NCI-H187 (cell line): ENCODE measurements at places on chromosomes 5 and 9.

GRCh38 chr5:174920906-174921550, 196.6 kb downstream of the MSX2 start:
- no peak for DNase-seq

DNA sequence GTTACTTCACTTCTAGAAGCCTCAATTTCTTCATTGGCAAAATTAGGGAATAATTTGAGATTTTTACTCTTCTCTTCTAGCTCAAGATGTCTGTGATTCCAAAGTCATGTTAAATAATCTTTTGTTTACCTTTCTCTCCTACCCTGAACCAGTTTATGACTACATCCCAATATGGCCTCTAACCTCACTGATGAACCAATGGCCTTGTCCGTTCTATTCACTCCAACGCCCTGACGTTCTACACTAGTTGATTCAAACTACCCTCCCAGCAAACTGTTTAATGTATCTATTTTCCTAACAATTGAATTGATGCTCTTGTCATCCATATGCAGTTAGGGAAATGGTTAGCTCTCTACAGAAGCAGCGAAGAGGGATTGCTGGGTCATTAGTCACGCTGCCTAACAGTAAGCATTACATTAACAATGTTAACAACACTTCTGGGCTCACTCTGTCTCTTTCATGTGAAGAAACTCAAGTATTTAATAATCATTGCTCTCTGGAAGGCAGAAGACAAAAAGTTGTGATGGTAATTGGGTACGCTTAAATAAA, 38.0 kb downstream of the RAPGEF1 start:
- no peak for DNase-seq

DNA sequence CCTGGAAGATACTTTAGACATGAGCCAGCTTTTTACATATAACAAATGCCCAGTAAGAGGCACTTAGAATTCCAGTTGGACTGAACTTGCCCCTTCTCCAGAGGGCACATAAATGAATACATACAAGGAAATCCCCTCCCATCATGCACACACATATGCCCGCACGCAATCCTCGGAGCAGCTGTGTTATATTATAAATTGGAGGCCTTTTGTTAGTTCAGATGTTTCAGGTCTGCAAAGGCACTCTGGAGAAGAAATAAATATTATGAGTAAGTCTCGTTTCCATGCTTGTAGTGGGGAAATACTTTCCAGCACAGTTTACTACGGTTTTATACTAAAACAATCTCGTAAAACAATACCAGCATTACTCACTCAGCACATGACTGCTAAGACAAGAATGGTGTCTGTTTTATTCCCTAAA, 17.6 kb upstream of the MUSK start:
- no peak for DNase-seq

- DNase-seq, result no peak
These were observed 46.1 kb downstream of the MVB12B start for GRCh38 chr9:126372716-126373115.

DNA sequence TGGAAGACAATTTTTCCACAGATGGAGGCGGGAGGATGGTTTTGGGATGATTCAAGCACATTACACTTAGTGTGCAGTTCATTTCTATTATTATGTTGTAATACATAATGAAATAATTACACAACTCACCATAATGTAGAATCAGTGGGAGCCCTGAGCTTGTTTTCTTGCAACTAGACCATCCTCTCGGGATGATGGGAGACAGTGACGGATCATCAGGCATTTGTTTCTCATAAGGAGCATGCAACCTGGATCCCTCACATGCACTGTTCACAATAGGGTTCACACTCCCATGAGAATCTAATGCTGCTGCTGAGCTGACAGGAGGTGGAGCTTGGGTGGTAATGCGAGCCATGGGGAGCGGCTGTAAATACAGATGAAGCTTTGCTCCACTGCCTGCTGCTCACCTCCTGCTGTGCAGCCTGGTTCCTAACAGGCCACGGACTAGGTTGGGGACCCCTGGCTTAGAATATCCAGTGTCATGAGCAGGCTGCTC, 1.6 kb downstream of the STKLD1 start:
- DNase-seq, result no peak

GRCh38 chr5:40485021-40485998, 194.4 kb upstream of the PTGER4 start:
- DNase-seq, result no peak

DNA sequence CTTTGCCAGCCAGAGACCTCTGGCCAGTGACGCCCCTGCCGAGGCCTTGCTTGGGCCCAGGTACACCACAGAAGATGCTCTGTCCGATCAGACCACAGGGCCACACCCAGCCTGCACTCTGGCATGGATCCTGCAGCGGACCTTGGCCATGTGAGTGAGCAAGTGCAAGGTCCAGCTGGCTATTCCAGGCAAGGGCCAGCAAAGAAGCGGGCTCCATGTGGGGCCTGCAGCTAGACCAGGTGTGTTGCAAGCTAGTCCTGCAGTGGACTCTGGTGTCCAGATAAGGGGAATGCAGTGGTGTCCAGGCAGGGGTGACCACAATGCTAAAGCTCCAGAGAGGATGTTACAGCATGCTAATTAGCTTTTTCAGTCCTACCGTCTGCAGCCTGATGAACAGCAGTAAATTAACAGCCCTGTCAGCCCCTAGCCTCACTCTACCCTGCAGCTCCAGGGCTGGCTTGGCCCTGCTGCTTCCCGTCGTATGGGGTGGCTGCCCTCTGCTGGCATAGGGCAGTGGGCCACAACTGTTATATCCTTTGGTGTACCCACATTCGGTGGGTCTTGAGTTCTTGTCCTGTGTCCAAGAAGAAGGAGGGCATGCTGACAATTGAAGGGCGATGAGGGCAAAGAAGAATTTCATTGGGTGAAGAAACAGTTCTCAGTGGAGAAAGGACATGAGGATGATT, 284.5 kb upstream of the POU5F2 start:
- no peak for DNase-seq
